ENCODE measurements at places on chromosomes 7 and 10. TPM values are rescaled to one million over a fixed set of nuclear protein-coding genes. Genes with fewer than 3 reads are reported as not detected.

Gene CROT
- 12.5 TPM for total RNA-seq

Gene HGF
- not detected for total RNA-seq

Gene SGMS1
- 16.4 TPM for total RNA-seq

Gene HOXA1
- 0.92 TPM for total RNA-seq

Gene OR2A5
- total RNA-seq: not detected

Gene ARHGEF5
- total RNA-seq: 8.2 TPM

Gene CYP2C8
- not detected for total RNA-seq

Gene ACHE
- not detected for total RNA-seq
